Stimulated activated CD4-positive, alpha-beta T cell treated with anti-CD3 and anti-CD28 coated beads, Interleukin-4, amount 100 ng/mL, for 4 hours (primary cell): ENCODE measurements at places on chromosomes 5 and 9.

- no peak for DNase-seq
These were observed 63.4 kb downstream of the ANKRD33B start for GRCh38 chr5:10627160-10627701.

GRCh38 chr5:126677121-126677520, 76.4 kb downstream of the PHAX start:
- DNase-seq: no peak

DNA sequence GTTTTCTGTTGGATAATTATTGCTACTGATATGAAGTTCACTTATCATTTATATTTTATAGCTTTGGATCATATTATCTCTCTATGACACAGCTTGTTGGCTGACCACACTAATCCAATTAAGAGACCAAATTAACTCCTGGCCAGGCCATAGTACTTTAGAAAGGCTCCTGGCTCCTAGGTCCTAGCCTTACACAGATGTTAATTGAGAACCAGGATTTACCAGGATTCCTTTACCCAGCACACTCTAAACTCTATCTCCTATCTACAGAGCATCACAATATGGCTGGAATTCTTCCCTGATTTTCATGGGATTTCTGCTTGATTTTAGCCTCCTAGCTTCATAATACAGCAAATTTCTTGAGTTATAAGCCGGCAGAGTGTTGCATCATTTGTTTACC, 80.3 kb downstream of the SLCO6A1 start:
- no peak for DNase-seq

DNA sequence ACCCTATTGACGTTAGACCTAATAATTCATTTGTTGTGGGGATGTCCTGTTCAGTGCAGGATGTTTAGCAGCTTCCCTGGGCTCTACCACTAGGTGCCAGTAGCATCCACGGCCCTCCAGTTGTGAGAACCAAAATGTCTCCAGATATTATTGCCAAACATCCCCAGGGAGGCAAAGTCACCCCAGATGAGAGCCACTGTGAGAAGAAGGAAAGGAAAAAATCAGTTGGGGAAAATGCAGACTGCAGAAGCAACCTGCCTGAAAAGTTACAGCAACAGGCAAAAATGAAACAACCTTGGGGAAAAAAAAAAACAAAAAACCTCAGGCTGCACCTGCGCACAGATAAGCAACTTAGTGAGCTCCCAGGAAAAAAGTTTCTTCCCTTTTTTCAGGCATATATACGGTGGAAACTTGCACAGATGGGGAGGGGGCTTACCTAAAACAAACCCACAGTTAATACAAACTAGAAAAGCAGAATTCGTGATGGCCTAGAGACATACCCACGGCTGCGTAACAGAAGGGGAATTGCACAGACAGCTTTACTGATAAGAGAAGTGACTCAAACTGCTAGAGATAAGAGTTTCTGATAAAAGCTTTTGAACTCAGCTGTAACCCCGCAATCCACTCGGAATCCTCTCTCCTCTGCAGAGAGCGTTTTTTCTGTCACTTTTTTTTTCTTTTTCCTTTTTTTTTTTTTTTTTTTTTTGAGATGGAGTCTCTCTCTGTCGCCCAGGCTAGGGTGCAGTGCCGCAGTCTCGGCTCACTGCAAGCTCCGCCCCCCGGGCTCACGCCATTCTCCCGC, 29.8 kb upstream of the FBP1 start:
- peak; percentile 29 for DNase-seq

- DNase-seq: peak; percentile 27
These were observed 108.9 kb upstream of the CHD1 start for GRCh38 chr5:99037668-99038067.

DNA sequence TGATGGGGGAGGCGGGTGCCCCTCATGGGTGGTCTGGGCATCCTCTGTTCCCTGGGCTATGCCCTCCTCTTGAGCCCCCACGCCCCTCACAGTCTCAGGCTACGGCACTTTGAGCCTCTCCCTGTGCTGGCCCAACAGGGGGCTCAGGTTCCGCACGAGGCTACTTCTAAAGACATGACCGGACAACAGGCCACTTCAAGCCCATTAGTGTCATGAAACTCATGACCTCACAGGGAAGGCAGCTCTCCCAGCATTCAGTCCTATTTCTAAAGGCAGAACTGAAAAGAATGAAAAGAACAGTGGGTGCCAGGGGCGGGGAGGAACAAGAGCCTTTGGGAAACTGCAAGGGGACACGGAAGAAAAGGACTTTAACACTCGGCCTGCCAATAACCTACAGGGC, 45.0 kb downstream of the COL23A1 start:
- no peak for DNase-seq

DNA sequence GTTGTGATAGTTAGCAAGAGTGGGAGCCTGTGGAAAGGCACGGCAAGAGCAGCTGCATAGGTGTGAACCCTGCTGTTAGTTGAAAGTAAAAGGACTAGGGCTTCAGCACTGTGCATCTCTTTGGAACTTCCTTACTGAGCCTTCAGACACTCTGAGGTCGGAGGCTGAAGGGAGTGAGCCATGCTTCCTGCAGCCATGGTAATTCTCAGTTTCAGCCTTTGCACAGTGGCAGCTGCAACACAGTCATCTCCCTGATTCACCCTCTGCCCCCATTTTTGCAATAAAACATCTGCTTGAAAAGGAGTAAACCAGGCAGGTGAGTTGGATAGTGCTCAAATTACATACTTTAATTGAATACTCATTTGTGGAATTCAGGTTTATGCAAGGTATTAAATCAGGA, 6.5 kb upstream of the TLE4 start:
- no peak for DNase-seq

DNA sequence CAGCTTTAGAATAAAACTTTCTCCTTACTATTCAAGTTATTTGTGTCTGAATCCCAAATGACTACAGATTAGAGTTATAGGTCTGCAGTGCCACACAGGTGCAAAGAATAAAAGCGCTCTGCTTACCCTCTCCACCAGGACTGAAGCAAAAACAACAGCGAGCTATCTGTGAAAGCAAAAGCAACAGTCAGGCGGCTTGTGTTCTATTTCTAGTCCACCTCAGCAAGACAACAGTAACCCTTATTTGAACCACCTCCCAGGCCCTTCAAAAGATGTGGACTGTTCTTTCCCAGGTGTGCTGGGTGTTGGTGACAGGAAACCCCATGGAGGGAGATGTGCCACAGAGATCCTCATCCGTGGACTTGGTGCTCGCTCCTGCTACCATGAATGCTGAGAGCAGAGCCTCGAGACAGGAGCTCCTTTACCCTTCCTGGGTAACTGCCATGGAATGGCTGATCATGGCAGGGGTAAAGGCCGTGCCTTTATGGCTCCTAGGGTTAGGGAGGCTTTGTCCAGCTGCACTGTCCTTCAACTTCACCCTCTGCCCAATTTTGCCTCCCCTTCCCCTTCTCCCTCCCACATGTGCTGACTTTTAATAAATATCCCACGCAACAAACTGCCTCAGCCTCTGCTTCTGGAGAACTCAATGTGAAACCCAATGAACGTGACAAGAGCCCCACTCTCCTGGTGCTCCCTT, 108.6 kb downstream of the SERINC5 start:
- no peak for DNase-seq

- no peak for DNase-seq
These were observed 288.2 kb upstream of the MAP3K1 start for GRCh38 chr5:56527174-56527573.

GRCh38 chr9:2321523-2322148, 300.0 kb upstream of the VLDLR start:
- DNase-seq: no peak

DNA sequence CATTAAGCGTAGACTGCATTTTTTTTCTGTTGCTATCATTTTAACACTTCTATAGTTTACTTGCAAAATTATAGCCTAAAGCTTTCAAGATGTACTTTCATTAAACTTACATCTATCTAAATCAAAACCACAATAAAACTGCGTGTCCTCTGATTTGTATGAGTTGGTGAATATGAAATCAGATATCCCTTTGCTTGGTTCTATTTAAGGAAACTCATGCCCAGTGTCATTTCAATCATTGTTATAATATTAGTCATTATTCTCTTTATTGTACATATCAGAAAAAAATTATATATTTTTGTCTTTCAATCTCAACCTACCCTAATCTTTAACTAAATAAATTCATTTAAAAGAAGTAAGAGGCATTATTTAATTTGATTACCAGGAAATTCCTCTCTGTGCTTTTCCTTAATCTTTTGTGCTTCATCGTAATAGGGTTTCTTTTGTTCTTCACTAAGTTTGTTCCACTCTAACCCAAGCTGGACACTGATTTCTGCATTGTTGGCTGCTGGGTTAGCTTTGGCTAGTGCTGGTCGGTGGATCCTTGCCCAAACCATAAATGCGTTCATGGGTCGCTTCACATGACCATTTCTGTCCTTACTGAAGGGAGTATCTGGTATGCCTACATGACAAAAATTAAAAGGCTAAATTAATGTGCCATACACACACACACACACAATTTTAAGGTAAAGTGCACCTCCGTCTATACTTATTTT, 3.8 kb downstream of the SOX30 start:
- no peak for DNase-seq

GRCh38 chr5:154701181-154701580, 54.0 kb upstream of the LARP1 start:
- no peak for DNase-seq

DNA sequence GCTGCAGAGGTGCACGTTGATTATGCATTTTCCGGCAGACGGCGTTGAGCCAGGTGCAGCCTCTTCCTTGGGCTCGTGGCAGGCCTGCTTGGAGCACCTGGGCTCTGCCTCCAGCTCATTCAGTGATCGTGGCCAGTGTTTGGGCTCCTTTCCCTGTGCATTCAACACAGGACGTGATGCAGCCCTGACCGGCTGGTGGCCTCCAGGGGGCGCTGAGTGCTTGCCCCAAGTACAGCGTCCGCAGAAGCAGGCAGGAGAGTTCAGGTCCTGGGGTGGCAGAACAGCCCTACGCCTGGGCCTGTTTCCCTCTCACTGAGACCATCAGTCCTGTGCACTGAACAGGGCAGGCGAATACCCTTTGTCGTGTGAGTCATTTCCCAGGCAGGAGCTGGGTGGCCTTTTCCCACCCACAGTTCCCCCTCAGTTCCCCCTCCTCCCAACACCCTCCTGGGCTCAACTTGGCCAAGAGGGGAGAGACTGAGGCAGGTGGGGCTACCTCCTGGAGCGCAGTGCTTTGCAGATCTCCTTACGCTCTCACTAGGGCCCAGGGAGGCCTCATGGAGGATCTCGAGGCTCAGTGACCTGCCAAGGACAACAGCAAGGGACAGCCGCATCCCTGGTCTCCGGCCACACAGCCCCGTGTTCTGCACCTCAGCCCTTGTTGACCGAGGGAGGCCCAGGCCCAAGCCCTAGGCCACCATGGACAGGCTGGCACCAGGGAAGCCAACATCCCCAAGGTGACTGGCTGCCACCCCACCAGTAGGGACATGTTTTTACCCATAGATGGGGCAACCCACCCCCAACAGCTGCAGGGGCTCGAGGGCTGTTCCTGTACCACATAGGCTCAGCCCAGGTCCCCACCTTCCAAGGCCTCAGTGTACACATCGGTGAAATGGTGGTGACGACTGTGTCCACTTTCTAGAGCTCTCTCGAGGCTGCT, 52.9 kb downstream of the LRSAM1 start:
- peak; percentile 69 for DNase-seq

GRCh38 chr5:163565931-163566608, 60.7 kb downstream of the MAT2B start:
- DNase-seq: peak; percentile 2

- DNase-seq: no peak
These were observed 162.4 kb downstream of the ESM1 start for GRCh38 chr5:54823006-54823405.

GRCh38 chr5:141913560-141914198, 10.0 kb upstream of the DELE1 start:
- DNase-seq: no peak

- DNase-seq: no peak
These were observed 298.2 kb downstream of the CD180 start for GRCh38 chr5:66898241-66898995.

DNA sequence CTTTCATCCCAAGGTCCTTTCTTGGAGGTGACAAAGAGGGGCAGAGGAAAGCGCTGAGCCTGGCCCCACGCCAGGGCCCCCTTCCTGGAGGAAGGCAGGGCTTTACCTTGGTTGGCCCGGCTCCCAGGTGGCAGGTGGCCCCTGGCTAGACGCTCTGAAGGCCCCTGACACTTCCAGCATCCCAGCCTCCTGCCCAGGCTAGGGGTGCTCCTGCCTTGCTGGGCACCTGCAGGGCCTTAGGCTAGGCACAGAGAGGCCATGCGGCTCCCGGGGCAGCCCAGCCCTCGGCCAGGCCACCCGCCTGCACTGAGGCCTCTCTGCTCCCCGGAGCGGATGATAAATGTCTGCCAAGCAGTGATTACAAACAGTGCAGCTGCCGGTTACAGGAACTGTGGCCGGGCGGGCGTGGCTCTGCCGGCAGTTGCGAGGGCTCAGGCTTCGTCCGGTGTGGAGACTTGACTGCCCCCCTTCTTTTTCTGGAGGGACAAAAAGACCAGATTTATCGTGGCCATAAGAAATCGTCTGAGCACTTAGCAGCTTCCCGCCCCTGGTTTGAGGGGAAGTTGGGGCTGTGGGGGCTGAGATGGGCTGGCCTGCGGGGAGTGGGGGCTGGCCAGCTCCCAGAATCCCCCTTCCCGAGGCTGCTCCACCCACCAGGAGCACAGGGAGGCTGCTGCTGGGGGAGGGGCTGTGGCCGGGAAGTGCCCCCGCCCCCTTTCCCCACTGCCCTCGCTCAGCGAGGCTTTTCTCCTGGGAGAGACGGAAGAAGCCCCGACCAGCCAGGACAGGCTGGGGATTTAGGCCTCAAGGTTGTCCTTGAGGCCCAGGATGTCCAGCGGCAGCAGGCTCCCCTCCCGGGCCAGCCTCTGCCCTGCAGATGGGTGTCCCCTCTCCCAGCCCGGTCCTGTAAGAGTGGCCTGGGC, 31.6 kb upstream of the UBAC1 start:
- peak; percentile 9 for DNase-seq

GRCh38 chr5:116788851-116789403, 214.3 kb upstream of the SEMA6A start:
- DNase-seq: no peak

DNA sequence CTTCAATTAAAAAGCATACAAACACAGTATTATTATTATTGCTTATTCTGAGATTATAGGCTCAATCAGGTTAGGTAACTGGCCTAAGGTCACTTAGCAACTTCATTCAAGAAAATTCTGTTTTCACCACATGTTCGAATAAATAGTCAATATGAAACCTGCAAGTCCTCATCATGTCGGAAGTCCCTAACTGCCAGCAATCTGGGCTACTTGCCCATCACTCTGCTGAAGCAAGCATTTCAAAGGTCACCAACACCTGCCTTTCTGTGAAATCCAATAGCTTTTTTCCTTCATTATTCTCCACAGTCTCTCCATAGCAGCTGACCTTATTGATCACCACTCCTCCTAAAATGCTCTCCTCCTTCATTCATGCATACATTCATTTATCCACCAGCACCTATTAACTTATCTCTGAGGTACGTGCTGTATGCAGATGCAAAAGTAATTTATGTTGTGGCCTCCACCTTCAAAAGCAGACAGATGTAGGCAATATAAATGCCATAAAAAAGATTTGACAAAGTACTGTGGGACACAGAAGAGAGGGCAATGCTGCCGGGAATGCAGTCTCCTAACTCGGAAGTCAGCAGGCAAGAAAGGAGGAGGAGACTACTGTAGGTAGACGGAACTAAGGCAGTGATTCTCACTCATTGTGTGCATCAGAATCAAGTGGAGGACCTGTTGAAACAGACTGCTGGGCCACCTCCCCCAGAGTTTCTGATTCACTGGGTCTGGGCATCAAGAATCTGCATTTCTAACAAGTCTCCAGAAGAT, 310.9 kb downstream of the BNC2 start:
- DNase-seq: no peak

- DNase-seq: peak; percentile 59
These were observed 84.0 kb downstream of the HSD17B3 start for GRCh38 chr9:96217754-96218693.
